EH (cell line): ENCODE measurements at places on chromosomes 11 and 22.

DNA sequence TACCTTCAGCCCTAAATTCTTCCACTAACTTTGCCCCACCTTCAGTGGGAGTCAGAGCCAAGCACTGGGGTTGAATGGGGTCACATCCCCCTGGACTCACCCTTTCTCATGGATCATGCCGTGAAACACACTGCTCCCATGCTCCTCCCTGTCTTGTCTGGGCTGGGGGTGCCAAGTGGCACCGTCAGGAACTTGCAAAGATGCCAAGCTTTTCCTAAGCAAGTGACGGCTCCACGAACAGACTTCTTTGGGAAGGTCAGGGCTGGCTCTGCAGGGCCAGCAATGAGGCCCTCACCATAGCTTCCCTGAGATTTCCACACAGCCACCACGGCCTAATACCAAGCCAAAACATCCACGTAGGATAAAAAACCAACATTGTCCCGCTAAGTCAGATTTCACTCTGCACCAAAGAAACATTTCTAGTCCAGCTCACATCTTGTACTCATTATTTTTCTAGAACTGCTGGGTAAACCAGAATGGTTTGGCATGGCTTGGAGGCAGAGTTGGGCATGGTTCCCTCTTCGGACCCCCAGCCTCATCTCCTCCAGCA lies 76.5 kb downstream of the NAT10 start:
- DNase-seq, result no peak

DNA sequence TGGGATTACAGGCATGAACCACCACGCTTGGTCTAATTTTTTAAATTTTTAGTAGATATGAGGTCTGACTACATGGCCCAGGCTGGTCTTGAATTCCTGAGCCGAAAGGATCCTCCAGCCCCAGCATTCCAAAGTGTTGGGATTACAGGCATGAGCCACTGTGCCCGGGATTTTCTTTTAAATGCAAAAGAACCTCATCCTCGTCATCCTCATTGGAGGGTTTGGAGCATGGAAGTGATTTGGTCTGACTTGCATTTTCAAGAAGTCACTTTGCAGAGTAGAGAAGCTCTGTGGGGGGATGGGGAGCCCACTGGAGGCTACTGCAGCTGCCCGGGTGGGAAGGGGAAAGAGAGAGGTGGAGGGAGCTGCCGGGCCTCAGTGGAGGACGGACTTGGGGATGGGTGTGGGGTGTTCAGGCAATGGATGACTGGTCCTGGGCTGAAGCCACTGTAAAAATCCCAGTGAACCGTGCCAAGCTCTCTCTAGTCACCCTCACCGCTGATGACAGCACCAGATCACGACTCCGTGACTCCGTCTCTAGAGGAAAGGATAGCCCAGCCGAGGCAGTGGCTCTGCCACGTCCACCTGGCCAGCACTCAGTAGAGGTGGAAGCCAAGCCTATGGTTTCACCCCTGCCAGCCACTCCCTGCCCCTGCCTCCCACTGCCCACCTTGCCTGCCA lies 32.8 kb upstream of the SLC22A12 start:
- no peak for DNase-seq

- no peak for DNase-seq
These were observed 379.3 kb downstream of the INSC start for GRCh38 chr11:15493921-15494620.

- no peak for DNase-seq
These were observed 53.1 kb downstream of the SWAP70 start for GRCh38 chr11:9717040-9717357.

- no peak for DNase-seq
These were observed 1.1 kb upstream of the FANCF start for GRCh38 chr11:22626573-22627239.
